ENCODE measurements at places on chromosomes 1 and 21.

GRCh38 chr1:221343136-221343535 is 398.8 kb downstream of the DUSP10 start:
- DNase-seq: no peak

- DNase-seq: no peak
Measured at GRCh38 chr1:229643996-229644745, 18.1 kb downstream of the URB2 start.

- DNase-seq: peak; percentile 82
Measured at GRCh38 chr1:33470495-33471012, 1.9 kb upstream of the ZSCAN20 start.

GRCh38 chr1:53342735-53343470 is 15.0 kb upstream of the LRP8 start:
- DNase-seq: no peak

- DNase-seq: no peak
Measured at GRCh38 chr1:232422898-232423297, 207.0 kb downstream of the SIPA1L2 start.

GRCh38 chr21:45012662-45013259 is 61.6 kb upstream of the ADARB1 start:
- no peak for DNase-seq

GRCh38 chr1:159184201-159184600 is 12.8 kb downstream of the CADM3 start:
- DNase-seq: no peak

DNA sequence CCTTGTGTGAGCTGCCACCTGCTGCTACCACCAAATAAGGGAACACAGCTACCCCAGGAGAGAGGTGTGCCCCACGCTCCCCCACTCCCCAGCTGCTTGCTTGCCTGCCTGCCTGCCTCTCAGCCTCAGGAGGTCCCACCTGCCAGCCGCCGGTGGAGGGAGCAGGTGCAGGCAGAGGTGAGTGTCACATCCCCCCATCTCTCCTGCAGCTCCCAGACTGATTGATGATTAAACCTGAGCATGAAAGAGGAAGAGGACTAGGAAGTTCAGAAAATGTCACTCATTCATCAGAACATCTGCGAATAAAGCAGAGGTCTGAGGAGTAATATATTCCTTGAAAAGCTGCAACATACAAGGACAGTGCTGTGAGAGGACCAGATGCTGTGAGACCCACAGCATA is 58.6 kb upstream of the HIVEP3 start:
- DNase-seq: no peak

DNA sequence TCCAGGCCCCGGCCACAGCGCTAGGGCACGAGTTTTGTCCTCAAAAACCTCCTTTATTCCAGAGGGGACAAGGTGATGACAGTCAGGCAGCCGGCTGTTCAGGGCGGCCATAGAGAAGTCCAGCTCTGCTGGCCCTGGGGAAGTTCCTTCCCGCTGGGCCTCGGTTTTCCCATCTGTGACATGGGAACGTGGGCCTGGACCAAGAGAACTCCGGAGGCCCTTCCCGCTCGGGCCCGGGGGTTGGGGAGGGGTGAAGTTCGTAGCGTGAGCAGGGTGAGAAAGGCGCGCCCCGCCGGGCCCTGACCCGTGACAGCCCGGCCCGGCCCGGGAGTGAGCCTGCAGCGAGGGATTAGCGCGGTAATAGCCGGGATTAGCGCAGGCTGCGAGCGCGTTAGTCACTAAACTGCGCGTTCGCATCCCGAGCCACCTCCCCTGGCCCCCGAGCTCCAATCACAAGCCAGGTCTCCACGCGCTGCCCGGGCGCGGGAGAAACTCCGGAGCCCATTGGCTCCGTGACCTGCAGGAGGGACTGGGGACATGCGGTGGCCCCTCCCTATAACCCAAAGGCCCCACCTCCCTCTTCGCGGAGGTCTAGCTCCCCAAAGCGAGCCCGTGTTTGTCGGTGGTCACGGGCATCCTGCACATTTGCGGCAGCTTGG is 29.8 kb upstream of the PADI2 start:
- DNase-seq: no peak

DNA sequence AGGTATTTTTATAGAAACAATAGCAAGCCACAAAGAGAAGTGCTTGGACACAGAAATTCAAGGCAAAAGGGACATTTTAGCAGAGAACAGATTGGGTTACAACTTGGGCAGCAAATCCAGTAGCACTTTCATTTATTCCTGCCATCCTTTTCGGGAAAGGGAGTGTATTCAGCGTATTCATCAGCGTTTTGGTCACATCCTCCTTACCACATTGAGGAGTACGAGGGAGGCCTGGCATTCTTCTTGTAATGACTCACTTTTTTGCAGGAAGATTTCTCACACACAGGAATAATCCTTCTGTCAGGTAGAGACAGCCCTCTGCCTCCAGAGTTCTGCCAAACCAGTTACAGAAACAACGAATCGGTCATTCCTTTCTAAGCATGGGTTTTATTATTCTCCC is 18.1 kb upstream of the FAM78B start:
- no peak for DNase-seq

GRCh38 chr1:80066060-80066459 is 1059.5 kb upstream of the ADGRL4 start:
- no peak for DNase-seq

DNA sequence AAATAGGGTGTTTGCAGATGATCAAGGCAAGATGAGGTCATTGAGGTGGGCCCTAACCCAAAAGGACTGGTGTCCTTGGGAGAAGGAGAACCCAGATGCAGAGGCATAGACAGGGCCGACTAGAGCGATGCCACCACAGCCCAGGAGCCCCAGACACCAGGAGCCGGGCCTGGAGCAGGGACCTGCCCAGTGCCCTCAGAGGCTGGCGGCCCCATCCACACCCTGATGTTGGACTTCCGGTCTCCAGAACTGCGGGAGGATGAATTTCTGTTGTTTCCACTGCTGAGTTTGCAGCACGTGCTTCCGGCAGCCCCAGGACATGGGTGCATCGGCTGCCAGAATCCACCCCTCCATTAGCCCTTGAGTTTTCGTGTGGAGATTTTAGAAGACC is 7.2 kb upstream of the ACTRT2 start:
- DNase-seq: no peak

DNA sequence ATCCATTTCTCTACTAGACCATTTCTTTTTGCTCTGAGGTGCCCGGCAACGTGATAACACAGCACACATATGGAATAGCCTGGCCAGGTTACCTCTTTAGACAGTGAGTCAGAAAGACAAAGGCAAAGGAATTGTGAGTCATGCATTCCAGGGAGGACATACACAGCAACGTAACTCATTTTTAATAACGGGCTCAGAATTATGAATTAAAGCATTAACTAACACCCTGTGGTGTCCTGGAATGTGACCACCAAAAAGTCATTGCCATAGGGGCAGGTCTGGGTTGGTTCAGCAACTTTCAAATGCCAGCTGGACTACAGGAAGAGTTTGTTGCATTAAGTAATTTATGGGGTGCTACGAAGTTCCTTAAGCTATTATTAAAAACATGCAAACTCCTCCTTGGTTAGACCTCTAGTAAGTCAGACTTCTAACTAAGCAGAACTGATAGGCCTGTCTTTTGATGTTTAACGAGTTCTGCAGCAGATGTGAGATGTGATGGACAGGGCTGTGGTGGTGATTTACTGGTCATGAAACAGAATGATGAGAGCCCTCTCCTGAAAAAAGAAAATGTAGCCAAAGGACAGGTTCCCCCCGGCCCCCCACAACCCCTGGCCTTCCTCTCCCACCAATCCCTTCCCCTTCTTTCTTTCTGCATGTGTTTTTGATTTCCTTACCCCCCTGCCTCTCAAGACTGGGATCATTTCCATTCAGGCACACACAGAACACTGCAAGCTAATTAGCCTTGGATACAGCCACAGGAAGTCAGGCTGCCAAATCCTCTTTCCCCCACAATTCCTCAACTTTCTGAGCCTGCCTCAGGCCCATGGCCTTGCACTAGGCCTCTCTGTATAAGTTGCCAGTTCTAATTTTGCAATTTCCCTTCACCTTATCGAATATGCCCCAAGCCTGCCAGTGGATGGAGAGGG is 88.9 kb upstream of the HAO2 start:
- DNase-seq: no peak

- no peak for DNase-seq
Measured at GRCh38 chr1:111052246-111052645, 87.6 kb downstream of the DRAM2 start.

GRCh38 chr1:207825409-207825695 is 73.5 kb downstream of the CD46 start:
- no peak for DNase-seq

- no peak for DNase-seq
Measured at GRCh38 chr1:30872948-30873263, 35.7 kb downstream of the SDC3 start.

GRCh38 chr1:177786176-177786745 is 183.6 kb downstream of the SEC16B start:
- DNase-seq: no peak

GRCh38 chr1:184181044-184181443 is 129.5 kb downstream of the TSEN15 start:
- no peak for DNase-seq

GRCh38 chr1:39788426-39788757 is 273 bp downstream of the BMP8B start:
- no peak for DNase-seq

- no peak for DNase-seq
Measured at GRCh38 chr1:2977886-2978611, 43.2 kb upstream of the ACTRT2 start.

DNA sequence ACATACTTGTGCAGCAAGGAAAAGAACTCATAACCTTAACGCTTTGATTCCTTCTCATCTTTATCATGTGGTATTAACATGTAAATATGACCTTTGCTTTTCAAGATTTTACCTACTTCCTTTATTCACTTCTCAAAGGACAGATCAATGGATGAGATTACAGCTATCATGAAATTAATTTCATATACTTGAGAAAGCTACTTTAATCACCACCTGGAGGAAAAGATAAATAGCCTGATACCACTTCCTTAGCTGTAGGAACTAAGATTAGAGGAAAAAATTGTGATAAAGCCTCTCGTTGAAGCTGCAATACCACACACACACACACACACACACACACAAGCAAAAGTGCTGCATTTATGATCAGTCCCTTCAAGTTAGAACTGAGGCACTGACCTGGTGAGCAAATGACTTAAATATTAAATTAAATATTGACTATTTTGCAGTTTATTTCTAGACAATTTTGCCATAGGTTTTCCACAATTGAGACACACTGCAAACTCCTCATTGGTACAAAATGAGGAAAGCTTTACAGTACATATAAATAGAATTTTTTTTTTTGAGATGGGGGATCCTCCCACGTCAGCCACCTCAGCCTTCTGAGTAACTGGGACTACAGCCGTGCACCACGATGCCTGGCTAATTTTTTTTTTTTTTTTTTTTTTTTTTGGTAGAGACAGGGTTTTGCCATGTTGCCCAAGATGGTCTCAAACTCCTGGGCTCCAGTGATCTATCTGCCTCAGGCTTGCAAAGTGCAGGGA is 27.2 kb upstream of the DMRTB1 start:
- DNase-seq: no peak

DNA sequence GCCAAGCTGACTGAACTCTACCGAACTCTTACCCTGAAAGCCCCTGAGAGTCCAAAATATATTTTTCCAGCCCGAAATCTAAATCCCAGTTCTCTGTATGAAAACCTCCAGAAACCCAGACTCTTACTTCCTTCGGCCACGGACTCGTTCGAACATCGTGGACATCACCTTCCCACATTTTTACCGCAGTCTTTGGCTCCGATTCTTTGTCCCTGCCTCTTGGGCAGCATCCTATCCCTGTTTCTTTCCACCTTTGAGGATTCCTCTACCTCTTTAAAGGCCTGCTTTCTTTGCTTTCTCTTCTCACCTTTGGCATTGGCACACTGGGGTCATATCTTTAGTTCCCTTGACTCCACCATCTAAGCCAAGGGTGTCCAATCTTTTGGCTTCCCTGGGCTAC is 932 bp upstream of the USP24 start:
- no peak for DNase-seq

DNA sequence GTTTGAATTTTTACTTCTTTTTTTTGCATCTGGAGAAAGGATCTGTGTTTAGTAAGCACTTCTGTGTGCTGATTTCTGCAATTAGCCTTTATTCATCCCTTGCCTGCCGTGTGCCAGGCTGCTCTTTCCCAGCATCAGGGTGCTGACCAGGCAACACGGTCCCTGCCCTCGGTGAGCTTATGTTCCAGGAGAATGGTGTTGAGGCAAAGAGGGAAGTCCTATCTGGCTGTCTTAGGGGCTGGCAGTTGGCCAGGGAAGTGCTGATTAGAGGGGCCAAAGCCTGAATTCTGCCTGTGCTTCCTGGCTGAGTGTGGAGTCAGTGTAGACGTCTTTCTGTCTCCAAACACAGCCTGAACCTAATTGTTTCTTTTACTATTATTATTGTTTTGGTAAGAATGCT is 187.1 kb downstream of the CAMTA1 start:
- DNase-seq: no peak

DNA sequence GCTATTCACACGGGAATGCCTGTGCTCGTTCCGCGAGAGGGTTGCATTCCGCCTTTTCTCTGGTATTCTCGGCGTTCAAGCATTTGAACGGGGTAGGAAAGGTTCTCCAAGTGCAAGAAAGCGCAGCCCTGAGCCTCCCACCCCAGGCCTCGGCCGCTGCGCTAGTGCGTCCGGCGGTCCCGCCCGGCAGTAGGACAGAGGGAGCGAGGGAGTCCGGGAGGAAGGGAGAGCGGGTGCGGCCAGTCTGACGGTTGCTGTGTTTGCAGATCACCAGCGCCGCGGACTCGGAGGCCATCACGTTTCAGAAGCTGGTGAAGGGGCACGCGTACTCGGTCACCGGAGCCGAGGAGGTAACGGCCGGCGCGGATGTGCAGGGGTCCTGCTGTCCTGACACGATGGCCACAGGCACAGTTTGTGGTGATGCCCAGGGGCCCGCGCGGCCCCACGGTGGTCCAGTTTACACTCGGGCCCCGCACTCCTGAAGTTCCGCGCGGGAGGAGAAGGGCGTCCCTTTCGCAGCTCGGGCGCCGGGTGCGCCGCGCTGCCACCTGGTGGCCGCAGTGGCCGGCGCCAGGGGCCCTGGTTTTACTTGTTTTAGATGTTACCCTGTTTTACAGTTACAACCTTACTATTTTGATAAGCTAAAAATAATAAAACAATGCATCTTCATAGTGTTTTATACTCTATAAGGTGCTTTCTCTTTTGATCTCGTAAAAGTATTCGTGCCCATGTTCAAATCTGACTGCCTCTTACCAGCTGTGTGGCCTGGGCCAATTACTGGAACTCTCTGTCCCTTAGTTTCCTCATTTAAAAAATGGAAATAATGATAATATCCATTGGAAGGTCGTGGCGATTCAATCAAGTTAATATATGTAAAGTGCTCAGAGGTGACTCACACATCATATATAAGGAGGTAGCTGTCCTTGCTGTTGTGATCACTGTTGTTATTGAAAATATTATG is 36.7 kb downstream of the CAPN2 start:
- peak; percentile 63 for DNase-seq

DNA sequence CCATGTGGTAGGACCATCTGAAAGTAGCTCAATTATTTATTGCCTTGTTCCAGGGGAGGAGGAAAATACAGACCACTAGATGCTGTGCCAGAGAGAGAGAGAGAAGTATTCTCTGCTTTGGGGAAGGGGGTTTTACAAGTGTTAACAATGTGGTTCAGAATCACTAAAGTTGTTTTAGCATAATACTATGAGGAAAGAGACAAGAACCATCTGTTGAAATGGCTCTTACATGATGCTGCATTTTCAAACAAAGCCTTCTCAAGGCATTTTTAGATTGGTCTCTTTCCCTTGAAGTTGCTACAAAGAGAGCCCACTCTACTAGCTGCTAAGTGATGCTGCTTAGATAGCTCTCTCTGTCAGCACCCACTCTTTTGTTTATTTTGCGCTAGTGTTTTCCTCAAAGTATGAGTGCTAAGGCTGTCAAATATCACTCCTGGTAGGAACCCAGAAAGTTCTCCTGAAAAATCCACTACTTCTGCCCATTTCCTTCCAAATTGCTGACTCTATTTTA is 255.1 kb downstream of the NFIA start:
- DNase-seq: no peak

- no peak for DNase-seq
Measured at GRCh38 chr1:156937883-156938282, 17.5 kb downstream of the LRRC71 start.

Data from activated naive CD4-positive, alpha-beta T cell treated with anti-CD3 and anti-CD28 coated beads for 36 hours (primary cell).